CD4-positive, alpha-beta T cell treated with Interleukin-10 for 1 hour (primary cell): ENCODE measurements at places on chromosomes 12 and 14.
A peak's percentile ranks its signal among the peaks of the same experiment; 100 is the strongest.

GRCh38 chr14:77189479-77189878, 7.9 kb downstream of the TMEM63C start:
- no peak for DNase-seq

- DNase-seq = no peak
Observed at GRCh38 chr12:103540319-103540718, 44.6 kb upstream of the C12orf42 start.

- DNase-seq = no peak
Observed at GRCh38 chr12:105704787-105705186, 374.3 kb downstream of the C12orf75 start.

- DNase-seq = peak; percentile 81
Observed at GRCh38 chr12:46217541-46218321, 51.1 kb downstream of the SLC38A1 start.

DNA sequence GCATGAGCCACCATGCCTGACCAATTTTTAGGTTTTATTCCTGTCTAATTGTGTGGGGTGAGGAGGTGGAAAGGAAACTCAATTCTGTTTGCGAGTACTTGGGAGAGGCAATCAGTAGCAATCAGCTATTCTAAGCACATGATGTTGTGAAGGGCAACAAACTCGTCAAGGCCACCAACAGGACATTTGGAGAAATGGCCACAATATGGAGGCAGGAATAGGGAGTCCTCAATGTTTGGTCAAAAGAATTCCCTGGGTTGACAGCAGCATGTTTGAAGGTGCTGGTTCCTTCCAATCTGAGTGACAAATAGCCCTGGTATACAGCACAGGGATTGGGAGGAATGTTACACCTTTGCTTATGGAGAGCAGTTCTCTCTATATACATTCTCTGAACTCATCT, 32.7 kb upstream of the USP44 start:
- DNase-seq = no peak

GRCh38 chr14:69214393-69214792, 23.1 kb downstream of the EXD2 start:
- no peak for DNase-seq

- no peak for DNase-seq
Observed at GRCh38 chr12:88577537-88577936, 2.7 kb downstream of the KITLG start.

- DNase-seq = no peak
Observed at GRCh38 chr12:31203261-31203660, 122.7 kb downstream of the SINHCAF start.

DNA sequence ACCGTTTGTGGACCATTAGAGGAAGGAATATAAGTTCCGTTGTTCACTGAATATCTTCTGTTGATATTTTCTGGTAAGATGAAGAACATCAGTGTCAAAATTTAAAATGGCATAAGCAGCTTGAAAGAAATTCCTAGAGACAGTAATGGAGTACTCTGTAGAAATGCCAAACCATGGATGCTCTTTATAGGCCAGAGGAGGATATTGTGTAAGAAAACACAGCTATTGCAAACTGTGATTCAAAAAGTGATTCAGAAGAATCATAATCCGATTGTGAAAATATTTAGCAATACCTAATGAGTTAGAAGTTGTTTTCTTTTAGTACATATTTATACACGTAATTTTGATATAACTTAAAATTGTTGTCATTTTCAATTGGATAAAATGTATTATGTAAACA, 102.8 kb downstream of the SLC16A7 start:
- DNase-seq = no peak

- no peak for DNase-seq
Observed at GRCh38 chr12:716506-716905, 35.9 kb upstream of the WNK1 start.

DNA sequence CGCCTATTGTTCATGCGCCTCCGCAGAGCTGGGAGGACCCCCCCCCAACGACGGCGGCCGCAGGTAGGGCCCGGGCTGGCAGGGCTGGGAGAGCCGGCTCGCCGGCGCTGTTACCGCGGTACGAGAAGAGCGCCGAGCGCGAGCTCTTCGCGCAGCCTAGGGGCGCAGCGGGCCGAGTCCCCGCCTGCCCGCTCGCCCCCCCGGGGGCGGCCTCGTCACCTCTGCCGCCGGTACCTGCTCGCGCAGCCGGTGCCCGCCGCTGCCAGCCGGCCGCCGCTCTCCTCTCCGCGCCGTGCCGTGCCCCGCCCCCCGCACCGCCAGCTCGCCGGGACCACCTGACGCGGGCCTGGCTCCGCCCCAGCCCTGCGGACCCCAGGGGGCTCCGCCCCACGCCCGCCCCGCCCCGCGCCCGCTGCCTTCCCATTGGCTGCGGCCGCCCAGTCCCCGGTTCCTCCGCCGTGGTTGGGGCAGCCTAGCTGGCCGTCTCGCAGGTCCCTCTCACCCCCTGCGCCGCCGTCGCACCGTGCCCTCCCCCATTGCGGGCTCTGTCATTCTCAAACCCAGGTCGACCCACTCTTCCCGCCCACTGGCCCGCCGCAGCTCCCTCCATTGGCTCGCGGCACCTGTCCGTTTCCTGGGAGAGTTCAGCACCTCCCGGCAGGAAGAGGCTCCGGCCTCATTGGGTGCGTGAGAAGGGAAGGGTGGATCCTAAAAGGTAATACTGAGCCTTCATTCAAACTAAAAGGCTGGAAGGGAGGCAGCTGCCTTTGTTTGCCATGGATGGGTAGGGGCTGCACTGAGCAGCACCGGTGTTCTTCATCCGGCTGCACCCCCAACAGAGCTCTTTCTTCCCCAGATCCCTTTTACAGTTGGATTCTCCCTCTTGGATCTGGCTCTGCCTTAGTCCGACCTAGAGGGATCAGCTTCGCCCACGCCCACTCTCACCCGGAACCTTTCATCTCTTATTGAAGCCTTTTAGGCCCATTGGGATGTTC, at the start of gene MAP3K9:
Gene MAP3K9, minus strand, starts transcription at position 289 of the 995 bp plus-strand sequence. CDS start 342 bp downstream, outside the sequence.
- DNase-seq = peak; percentile 92

- DNase-seq = no peak
Observed at GRCh38 chr12:57465747-57466505, 6.3 kb downstream of the GLI1 start.

DNA sequence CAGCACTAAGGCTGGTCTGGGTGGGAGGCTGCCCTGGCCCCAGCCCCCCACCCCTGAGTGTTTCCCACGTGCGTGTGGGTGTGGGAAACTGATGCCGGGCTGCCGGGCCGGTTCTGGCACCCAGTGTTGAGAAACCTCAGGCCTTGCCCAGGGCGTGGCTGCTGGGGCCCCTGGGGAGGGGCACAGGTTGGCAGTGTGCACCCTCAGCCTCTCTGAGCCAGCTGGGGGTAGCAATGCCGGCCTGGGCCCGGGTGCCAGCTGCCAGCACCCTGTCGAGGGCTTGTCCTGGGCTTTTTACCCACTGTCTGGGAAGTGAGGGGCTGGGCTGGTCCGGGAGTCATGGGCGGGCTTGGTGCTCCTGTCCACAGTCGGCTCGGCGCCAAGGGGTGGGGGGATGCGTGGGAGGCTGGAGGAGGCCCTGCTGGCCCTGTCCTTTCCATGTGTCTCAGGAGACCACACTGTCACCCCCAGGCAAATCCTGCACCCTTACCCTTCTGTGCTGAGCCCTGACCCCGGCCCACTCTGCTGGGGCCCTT, 15.7 kb downstream of the ASPG start:
- DNase-seq = no peak

GRCh38 chr12:15772405-15773018, 16.7 kb downstream of the EPS8 start:
- peak; percentile 18 for DNase-seq

- DNase-seq = no peak
Observed at GRCh38 chr14:22233377-22233776, 355.6 kb downstream of the DAD1 start.

GRCh38 chr12:44381341-44381740, 494.8 kb downstream of the NELL2 start:
- DNase-seq = no peak

GRCh38 chr12:98591209-98591608, 2.3 kb upstream of the SLC25A3 start:
- no peak for DNase-seq

DNA sequence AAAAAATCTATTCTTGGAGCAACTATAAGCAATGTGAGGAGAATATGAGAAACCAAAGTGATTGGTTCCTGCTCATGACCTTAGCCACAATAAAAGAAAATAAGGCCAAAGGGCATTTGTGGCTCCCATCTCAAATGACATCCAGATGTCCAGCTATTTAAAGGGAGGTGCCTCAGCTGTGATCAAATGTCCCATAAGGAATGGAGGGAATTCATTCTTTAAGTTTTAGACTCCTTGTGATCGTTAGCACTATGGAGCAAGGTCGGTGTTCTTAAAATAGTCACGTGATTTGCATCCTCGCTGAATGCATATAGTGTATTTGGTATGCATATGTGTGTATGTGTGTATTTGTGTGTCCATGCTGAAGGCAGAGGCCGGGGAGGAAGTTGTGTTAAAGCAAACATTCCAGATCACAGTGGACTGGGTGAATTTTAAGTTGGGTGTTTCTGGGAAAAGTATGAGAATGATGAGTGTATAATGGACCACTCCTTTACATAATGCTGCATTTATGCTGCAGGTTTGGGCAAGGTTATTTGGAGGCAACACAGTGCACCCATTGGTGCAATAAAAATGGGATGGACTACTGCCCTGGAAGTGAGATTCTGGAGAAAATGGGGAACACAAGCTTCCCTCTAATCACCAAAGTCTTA, 5.6 kb upstream of the E2F7 start:
- DNase-seq = no peak

DNA sequence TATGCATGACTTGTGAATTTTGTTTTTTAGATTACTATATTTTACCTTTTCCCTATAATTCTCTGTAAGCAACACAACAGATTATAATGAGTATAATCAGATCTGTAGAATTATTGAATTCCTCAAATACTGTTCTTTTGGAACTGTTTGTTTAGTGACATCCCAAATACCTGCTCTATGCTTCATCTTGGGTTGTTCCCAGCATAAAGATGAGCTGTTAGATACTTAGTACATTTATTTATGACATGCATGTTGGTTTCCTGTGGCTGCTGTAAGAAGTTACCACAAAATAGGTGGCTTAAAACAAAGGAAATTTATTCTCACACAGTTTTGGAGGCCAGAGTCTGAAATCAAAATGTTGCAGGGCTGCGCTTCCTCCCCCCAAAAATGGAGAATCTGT, 78.4 kb downstream of the PTPRR start:
- DNase-seq = no peak

GRCh38 chr12:25959071-25959961, 834 bp downstream of the RASSF8 start:
- no peak for DNase-seq

GRCh38 chr14:24845851-24846250, 204.1 kb downstream of the STXBP6 start:
- DNase-seq = no peak

GRCh38 chr14:36176524-36176923, at the start of gene PTCSC3:
Gene PTCSC3, minus strand, starts transcription at chr14:36176722.
- no peak for DNase-seq

- DNase-seq = no peak
Observed at GRCh38 chr12:77354766-77355362, 289.5 kb upstream of the E2F7 start.

DNA sequence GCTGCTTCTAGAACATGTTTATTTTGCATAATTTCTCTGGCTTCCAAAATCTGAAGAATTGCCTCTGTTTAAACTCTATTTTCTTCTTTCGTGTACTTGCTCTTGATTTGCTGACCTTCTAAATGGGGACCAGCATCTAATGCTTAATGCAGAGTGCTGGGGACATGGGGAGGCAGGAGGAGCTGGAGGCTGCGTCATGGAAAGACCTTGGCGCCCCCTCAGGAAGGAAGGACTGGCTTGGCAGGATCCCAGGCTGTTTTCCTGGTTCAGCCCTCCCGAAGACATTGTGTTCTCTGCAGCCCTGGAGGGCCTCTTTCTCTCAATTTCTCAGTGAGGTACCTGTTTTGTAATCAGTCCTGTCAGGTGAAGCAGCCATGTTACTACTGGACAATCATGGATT, 5.5 kb downstream of the PRKCH start:
- DNase-seq = peak; percentile 45

- no peak for DNase-seq
Observed at GRCh38 chr12:108191938-108192337, 62.9 kb downstream of the WSCD2 start.

GRCh38 chr12:30219047-30219446, 435.3 kb upstream of the TMTC1 start:
- no peak for DNase-seq

DNA sequence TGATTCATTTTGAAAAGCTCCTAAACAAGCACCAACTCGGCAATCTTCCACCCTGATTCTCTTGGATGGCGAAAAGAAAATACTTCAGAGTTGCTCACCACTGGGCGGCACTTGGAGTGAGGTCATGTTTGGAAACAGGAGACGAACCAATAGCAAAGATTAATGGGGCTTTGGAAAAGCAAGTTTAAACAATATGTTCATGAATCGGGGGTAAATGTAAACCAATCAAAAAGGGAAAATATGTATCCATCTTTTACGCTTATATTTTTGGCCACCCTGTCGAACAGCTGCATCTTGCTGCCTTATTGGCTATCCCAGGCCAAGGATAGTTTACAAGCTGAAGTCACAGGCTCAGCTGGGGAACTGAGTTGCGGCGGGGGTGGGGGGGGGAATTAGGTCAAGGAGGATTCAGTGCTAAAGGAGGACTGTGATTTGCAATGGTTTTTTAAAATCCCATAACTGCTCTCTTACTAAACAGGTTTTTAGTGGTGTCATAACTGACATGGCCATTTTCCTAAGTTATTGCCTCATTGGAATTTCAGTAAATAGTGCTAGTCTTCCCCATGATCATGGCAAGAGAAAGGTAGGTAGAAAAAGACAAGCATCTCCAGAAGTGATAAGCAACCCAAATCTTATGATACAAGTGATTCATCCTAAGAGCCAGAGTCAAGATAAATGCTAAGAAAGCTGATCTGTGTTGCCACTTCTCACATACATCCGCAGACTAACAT, 210.6 kb downstream of the PHLDA1 start:
- DNase-seq = no peak

DNA sequence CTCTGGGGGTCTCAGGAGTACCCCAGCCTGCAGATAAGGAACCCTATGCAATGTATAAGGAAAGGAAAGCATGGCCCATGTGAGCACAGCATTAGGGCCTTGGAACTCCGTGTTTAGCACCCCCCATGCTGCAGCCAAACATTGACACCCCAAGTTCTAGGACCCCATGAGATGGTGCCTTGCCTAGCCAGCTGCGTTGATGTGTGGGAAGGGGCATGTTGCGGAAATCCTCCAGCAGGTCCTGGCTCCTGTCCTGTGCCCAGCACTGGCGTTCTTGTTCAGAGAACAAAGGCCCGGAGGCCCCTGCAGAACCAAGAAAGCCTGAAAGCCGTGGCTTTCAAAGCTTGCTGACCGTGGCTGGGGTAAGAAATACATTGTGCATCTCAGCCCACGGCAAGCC, 99.4 kb upstream of the DIO3 start:
- DNase-seq = no peak

DNA sequence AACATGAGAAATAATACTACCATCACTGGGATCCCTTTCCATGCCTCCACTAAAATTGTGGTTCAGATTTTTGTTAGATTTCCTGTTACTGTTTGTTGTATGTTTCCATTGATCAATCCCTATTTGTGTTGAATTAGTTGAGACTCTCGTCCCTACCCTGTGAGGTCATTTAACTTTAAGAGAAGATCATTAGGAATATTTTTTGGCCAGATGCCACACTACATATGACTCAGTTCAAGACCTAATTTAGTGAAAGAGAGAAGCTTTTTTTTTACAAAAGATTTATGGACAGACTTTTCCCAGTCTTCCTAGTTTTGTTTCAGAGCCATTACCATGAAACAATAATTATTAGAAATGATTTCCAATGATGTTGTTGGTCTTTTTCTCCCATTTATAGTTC, 35.5 kb downstream of the CPSF6 start:
- DNase-seq = no peak
